ENCODE measurements at places on chromosomes 4 and X.

GRCh38 chr4:56973336-56973735 lies 4.1 kb downstream of the NOA1 start:
- no peak for DNase-seq

GRCh38 chrX:149472625-149473024 lies 32.5 kb downstream of the IDS start:
- no peak for DNase-seq

DNA sequence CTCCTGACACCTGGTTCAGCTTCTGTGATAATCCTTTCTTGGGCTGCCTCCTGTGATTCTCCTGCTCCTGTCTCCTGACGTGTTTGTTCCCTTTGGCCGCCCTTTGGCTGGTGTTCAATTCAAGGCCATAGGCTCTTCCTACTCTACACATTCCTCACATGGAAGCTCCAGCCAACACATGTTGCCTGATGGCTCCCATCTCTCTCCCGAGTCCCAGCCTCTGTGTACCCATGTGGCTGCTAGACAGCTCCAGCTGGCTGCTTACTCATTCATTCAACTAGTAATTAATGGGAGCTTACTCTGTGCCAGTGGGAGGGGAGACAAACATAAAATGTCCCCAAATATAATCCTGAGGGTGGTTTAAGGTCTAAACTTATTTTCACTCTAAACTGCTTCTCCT lies 9.2 kb upstream of the MED28 start:
- no peak for DNase-seq

GRCh38 chr4:75555294-75556164 lies at the start of gene ODAPH:
ODAPH (plus strand) TSS chr4:75556066; CDS start chr4:75556083, 17 bp downstream.
- DNase-seq, result no peak

GRCh38 chrX:101749436-101749835 lies 89.8 kb upstream of the ARMCX2 start:
- DNase-seq, result no peak

All from D721Med (cell line).